ENCODE measurements at places on chromosomes 13 and 19. TPM values are rescaled to one million over a fixed set of nuclear protein-coding genes. Genes with fewer than 3 reads are reported as not detected.

The COQ8B gene
- 23.5 TPM for polyA plus RNA-seq

The C19orf81 gene
- polyA plus RNA-seq, result not detected

The CTXN1 gene
- not detected for polyA plus RNA-seq

The C19orf73 gene
- polyA plus RNA-seq, result 3.6 TPM

The IFNL1 gene
- 2.3 TPM for polyA plus RNA-seq

DNA sequence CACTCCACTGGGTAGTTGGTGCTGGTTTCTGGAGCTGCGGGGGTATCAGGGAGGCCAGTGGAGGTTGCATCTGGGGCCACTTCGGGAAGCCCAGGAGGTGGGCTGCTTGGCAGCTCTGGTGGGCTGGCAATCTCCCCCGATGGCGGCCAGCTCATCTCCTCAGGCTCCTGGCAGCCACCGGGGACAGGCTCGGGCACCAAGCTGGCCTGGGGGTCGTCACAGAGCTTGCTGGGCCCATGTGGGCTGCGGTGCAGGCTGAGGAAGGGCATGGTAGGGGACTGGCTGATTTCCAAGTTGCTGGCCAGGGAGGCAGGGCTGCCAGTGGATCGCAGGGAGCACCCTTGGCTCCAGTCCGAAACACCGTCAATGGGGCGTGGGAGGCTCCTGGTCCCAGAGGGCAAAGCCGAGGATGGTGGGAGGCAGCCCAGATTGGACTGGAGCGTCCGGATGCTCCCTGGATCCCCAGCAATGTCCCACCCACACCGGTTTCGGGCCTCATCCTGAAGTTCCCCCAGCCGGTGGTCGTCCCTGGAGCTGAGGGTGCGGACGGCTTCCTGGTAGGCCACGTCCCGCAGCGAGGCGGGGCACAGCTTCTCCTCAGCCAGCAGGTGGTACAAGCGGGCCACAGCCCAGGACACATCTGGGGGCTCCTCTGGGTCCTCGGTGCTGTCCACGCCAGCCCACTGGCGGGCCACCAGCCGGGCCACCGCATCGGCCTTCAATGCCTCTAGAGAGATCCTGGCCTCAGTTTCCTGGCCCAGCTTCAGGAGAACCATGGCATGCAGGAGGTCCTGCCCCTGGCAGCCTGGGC is 13.8 kb downstream of the TICAM1 start:
- no peak for DNase-seq

GRCh38 chr13:85265296-85265695 is 533.9 kb downstream of the SLITRK6 start:
- DNase-seq, result no peak

- DNase-seq, result no peak
These were observed 2.2 kb downstream of the FFAR1 start for GRCh38 chr19:35349614-35350521.

- DNase-seq, result no peak
These were observed 9.4 kb upstream of the SBK3 start for GRCh38 chr19:55554741-55555152.

GRCh38 chr19:12913851-12914690 is 5.0 kb downstream of the SYCE2 start:
- peak; percentile 43 for DNase-seq

GRCh38 chr13:93603043-93603442 is 376.4 kb downstream of the GPC6 start:
- no peak for DNase-seq

DNA sequence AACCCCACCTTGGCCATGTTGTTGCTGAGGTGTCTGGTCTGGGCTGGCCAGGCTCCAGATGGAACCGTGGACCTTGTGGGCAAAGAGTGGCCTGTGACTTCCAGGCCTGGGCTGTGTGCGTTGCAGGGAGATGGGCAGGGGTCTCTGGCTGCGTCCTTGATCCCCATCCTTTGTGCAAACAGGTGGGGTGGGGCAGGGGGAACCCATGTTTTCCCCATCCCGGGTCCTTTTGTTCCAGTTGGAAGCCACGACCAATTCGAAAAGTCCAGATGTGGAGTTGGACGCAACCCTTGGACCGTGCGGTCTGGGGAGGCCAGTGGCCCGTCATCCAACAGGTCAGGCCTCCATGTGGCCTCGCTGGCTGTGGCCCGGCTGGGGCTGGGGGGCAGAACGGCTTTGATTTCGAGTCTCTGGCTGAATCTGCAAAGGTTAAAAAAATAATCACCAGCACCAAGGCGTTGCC is 13.1 kb upstream of the COMP start:
- DNase-seq, result no peak

DNA sequence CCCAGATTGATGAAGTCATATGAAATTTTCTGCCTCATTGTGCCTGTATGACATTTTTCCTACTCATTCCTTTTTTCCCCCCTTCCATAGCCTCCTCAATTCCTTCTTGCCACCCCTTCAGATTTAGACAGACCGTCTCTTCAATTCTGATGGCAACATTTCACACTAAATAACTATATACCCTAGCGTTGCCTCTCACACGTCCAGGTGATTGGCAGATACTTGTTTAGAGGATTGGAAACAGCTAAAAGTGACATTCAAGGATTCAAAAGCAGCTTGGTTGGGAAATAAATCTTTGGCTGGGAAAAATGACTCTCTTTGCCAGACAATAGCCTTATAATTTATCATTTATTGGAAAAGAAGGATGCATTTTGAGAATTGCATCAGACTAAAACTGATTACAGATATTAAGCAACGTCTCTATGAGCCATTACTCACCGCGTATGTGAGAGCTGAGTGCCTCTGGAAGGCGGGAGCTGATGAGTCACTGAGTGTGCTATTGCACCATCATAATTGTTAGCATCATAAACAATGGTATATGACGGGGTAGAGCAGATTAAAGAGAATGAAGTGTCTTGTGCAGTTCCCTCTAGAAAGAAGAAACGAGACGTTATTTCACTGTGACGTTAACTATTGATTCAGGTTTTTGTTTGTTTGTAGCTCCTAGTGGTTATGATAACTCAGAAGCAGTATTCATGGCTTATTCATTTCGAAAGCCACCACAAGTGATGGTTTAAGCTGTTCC is 61.1 kb upstream of the FAM216B start:
- DNase-seq, result no peak

All from immature natural killer cell (primary cell).